ENCODE measurements at places on chromosomes 1 and 21.

DNA sequence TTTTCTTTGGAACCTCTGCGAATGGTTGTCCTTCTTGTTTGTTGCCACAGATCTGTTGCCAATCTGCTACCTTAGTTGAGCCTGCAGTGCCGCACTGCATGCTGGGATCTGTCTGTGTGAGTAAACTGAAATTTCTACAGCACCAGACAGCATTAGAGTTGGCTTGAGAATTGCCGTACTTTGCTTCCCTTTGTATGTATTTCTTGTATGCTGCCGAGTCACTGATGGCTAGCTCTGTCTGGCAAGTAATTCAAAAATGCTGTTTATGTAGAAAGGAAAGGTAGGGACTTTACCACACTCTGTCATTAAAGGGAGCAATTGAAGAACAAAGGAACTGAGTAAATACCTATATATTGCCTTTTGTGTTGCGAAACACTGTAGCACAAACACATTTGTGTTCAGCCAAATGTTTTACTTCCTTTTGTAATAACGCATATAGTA, 857.4 kb downstream of the USP25 start:
- DNase-seq = no peak

GRCh38 chr1:107935396-107936064, 29.4 kb downstream of the VAV3 start:
- DNase-seq = no peak

GRCh38 chr1:7292036-7292681, 478.9 kb upstream of the VAMP3 start:
- DNase-seq = no peak

DNA sequence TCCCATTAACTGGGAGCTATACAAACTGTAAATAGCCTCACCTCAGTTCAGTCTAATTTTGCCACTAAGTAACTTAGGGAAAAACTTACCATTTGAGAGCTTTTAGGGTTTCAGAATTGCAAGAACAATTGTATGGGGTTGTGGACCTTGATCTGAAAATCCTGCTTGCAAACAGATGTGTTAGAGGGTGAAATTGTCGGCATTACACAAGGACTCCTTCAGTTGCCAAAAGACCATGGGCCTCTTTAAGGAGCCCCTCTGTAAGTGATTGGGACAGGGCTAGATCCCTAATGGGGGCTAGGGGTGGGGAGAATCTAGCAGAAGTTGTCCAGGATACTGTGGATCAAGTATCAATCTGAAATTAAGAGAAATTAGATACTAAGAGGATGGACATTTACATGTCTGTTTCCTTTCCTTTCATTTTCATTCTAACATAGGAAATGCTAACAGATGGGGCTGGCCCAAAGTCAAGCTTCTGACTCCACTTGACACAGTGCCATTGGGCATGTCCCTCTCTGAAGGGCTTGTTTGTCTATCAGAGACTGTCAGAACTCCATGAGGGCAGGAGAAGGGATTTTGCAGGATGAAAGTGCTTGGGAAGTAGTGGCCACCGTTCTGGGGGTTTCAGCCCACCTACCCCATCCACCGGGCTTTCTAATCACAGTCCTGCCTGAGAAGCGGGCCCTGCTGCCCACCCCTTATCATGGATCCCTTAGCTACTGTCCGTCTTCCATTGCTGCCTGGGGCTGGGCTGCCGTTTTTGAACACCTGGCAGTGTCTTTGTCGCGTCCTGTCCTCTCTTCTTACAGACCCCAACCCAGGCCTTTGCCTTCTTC, 54.7 kb downstream of the STUM start:
- no peak for DNase-seq

GRCh38 chr1:224743608-224744164, 127.6 kb downstream of the CNIH3 start:
- no peak for DNase-seq

- DNase-seq = no peak
Measured at GRCh38 chr1:163195728-163196448, 6.8 kb downstream of the RGS5 start.

Measured in T1000 (cell line).